Parietal lobe (tissue), 2 donors: ENCODE measurements at places on chromosomes 5 and 9. TPM values are rescaled to one million over a fixed set of nuclear protein-coding genes. Genes with fewer than 3 reads are reported as not detected.

ASS1 gene
- 6.9 TPM for total RNA-seq

PPP3R2 gene
- 0.63 TPM for total RNA-seq

CXCL14 gene
- total RNA-seq, result 7.8 TPM

DMRTA1 gene
- total RNA-seq, result 0.63 TPM

NIPSNAP3A gene
- 63.2 TPM for total RNA-seq
